ENCODE measurements at places on chromosomes 2 and 18. TPM values are rescaled to one million over a fixed set of nuclear protein-coding genes. Genes with fewer than 3 reads are reported as not detected.

The PARD3B gene
- total RNA-seq = 10.3 TPM

The BOLL gene
- total RNA-seq = not detected

The STRN gene
- 17.5 TPM for total RNA-seq

The FKBP1B gene
- 14.9 TPM for total RNA-seq

The GNLY gene
- total RNA-seq = not detected

The DSG1 gene
- not detected for total RNA-seq

The CPO gene
- 0.48 TPM for total RNA-seq

The KLHL14 gene
- total RNA-seq = 0.48 TPM

DNA sequence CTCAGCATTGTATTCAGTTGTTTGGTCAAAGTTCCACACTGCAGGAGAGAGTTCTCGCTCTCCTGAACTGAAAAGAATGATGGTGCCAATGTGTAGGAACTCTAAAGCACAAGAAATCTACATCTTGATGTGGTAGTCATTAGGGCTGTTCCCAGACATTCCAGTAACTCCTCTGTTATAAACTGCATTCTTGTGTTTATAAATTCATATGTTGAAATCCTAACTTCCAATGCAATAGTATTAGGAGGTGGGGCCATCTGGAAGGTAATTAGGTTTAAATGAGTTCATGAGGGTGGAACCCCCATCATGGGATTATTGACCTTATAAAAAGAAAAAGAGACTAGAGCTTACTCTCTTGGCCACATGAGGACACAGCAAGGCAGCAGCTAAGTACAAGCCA is 239.6 kb downstream of the CDH20 start:
- no peak for DNase-seq

- no peak for DNase-seq
These were observed 119.0 kb downstream of the ARL4C start for GRCh38 chr2:234377761-234378391.

DNA sequence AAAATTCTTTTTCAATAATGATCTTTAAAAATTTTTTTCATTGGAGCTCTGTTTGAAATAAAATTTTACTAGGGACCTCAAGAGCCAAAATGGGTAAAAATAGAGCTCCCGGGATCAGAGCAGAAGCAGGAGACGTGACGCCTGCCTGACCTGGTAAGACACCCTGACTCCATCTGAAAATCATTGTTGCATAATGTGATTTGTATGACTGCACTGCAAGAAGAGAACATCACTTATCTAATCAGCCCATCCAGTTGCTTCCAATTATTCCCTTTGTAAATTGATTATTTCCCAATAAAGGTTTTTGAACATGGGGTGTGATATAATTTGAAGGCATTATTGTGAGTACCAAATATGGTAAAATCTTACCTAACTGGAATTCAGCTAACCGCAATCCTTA is 17.1 kb upstream of the TAF1B start:
- DNase-seq = no peak

DNA sequence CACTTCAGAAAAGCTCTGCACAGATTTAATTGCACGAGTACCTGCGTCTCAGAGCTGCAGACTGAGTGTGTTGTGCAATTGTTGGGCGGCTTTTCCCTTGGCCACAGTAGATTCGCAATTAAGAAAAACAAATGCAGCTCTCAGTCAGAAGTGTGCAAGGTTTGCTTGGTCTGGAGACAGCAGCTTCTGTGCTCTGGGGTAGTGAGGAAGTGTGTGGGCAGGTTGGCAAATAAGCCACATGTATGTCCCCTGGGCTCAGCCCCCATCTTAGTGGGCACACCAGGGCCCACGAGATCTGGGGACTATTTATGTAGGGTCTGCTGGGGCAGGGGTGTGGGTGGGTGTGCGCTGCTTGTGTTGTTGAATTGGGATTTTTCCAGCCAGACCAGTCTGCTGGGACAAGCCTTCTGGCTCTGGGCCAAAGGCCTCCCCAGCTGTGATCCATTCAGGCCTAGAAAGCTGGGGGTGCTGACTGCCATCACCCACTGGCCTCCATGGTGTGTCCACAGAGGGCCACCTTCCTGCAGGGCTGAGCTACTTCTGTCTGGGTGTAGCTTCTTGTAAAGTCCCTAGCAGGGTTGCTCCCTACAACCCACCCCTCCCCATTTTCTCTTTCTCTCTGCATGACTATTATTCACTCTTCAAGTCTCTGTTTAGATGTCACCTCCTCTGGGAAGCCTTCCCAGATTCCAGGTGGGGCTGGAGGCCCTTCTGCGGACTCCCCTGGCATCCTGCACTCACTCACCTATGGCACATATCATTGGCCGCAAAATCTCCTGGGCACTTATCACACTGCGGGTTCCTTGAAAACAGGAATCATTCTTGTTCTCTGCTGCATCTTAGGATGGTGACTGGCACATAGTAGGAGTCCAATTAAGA is 67.8 kb downstream of the ODC1 start:
- DNase-seq = no peak

DNA sequence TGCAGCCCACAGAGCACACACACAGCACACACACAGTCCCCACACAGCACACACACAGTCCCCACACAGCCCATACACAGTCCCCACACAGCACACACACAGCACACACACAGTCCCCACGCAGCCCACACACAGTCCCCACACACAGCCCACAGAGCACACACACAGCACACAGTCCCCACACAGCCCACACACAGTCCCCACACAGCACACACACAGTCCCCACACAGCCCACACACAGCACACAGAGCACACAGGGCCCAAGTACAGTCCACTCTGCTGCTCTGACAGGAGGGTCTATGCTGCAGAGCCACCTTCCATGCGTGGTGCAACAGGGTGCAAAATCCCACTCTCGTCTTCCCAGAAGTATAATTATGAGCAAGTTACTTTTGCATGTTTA is 240.5 kb upstream of the SALL3 start:
- no peak for DNase-seq

DNA sequence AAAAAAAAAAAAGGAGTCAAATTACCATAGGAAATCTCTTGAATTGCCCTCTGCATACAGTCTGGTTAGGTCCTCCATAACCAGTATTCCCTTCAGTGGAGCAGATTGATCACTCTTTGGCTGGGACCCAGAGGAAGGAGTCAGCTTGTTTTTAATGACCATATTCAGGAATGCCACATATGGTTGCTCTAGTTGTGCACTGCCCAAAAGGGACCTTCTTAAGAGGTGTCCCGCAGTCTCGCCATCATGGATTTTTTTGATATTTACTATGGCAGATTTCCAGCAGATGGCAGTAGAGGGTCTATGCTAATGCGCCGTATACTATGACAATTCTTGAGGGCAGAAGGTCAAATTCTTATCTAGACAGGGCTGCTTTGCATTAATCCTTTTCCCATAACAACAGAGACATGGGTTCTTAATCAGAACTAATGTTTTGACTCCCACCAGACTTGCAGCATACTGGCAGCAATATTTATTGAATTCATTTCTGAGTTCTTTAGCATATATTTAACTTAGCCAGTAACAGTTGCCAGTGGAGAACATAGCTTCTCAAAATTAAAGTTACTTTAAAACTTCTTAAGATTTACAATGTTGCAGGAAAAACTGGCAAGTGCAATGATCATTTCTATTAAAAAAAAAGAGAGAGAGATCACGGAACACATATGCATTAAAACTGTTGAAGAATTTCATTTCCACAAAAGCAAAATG is 31.8 kb upstream of the INPP4A start:
- peak; percentile 60 for DNase-seq

GRCh38 chr2:16363581-16363980 is 302.1 kb downstream of the CYRIA start:
- DNase-seq = no peak

- no peak for DNase-seq
These were observed 3.1 kb upstream of the HTR2B start for GRCh38 chr2:231127936-231128335.

DNA sequence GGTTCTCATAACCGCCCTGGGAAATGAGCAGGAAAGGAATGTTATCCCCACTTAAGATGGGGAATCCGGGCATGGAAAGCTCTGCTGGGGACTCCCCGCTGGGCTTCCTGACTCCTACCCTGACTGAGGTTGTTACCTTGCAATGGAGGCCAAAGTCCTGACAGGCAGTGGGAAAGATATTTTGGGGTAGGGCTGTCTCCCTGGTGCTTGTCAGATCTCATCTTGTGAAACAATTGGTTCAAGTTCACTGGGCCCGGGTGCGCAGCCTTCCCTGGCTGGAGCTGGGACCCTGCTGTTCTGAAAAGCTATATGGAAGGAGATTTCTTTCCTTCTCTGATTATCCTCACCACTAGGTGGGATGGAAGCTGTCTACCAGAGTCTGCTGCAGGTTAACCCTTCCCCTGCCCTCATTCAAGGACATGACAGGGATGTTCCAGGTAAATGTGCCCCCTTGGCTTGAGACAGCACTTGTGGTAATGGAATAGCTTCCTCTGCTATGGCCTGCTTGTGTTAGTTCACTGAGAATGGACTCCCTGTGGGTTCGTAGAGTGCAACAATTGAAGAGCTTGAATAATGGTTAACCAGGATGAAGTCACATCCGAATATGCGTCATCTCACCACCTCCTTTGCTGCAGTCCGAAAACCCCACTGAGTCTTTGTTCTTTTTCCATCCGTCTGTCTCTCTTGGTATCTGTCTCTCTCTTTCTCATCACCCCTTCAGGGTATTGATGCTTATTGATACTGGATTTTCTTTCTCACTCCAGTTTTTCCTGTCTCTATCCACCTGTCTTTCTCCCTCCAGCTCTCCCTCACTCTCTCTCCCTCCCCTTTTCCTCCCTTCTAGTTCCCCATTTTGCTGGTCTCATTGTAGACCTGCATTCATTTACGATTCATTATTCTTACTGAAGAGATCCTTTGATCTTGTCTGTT is 67.8 kb upstream of the EPAS1 start:
- DNase-seq = no peak

DNA sequence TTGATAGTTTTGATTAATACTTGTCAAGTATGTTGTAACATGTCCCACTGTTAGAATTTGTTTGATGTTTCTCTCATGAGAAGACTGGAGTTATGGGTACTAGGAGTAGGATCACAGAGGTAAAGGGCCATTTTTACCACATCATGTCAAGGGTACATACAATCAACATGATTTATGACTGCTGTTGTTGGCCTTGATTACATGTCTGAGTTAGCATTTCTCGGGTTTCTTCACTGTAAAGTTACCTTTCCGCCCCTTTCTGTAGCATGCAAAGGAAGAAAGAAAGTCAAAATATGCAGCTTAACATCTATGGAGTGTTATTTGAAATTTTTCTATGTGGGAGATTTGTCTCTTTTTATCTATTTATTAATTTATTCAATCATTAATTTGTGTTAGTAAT is 1456.4 kb downstream of the SUCLG1 start:
- no peak for DNase-seq

- no peak for DNase-seq
These were observed 358.5 kb upstream of the DSEL start for GRCh38 chr18:67875060-67875459.

DNA sequence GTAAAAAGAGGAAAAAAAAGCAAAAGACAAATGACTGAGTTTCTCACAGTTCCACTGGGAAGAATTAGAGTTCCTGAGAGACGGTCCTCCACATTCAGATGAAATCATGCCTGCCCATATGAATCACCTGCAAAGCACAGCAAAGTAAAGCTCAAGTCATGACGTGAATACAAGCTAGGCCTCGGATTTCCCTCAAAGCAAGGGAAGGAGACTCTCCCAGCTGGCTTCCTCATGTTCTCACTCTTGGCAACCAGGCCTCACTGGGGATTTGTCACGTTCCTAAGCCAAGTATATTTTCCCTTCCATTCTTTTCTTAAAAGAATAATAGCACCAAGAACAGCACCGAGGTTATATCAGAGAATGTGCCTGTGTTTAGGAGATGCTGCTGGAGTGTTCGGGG is 47.0 kb downstream of the CYP27C1 start:
- DNase-seq = no peak

DNA sequence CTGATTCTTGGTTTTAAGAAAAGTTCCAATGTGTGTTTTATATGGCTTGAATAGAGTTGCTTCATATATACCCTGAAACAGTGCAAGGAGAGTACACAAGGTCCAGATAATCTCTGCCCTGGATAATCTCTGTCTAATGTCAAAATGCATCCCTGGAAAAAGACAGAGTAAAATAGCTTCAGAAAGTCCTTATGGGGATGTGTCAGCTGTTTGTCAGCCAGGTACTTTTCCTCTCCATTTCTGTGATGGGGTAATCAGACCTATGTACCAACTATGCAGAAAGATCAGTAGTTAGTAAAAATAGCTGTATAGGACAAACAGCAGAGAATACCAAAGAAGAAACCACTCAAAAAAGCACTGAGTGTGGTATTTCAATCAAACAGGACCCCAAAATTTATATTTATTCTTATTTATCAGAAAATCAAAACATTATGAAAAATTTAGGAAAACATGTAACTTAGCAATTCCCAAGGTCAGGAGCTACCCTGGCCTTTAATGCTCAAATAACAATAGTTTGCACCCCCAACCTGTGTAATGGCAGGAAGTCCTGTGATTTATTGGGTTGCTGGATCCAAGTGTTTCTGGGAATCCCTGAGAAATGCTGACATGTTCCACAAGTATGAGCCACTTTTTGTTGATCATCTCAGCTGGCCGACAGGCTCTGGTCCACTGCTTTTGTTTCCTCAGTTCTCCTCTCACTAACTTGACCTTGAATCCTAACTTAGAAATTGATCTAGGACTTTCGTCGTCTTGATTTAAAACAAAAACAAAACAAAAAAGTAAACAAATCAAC is 69.6 kb downstream of the MDH1 start:
- no peak for DNase-seq

GRCh38 chr2:102229141-102229769 is 42.4 kb downstream of the IL1RL2 start:
- DNase-seq = no peak

GRCh38 chr2:119760237-119760955 is 674 bp downstream of the PTPN4 start:
- DNase-seq = no peak

- no peak for DNase-seq
These were observed 10.7 kb downstream of the BIN1 start for GRCh38 chr2:127096280-127096679.

DNA sequence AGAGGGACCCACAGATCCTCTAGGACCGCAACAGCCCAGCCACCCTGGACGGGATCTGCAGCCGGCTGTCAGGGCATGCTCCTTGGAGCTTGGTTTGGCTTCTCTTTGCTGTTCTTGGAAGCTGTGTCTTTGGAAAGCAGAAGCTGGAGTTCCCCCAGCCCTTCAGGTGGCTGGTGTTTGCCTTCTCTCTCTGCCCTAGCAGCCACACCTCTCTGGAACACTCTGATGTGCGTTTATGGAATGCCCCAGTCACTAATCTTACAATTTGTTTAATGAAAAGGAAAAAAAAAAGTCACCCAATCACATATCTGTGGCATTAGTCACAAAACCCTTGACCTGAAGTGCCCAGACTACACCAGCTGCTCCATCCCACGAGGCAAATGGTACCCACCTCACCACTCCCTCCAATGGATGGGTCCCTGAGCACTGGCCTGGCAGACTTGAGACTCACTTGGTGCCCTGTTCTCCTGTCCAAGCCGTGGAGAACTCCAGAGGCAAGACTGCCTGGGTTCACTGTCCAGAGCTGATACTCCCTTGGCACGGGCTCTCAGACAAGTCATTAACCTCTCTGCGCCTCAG is 70.2 kb upstream of the DAPL1 start:
- DNase-seq = no peak

DNA sequence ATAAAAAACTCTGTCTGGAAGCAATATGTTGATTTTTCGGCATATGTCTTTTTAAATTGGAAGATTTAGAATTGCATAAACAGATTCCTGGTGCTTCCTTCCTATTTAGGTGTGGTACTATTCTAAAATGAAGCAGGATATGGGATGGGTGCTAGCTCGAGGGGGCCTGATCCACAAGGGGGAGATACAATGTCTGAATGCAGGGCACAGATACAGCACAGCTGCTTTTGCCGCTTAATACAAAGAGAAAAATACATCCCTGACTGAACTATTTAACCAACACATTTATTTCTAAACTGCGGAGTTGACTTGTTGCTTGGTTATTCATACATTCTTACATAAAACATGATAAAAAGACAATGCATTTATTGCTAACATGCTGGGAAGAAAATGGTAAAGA is 169.1 kb downstream of the TMEFF2 start:
- no peak for DNase-seq

All from glomerular endothelial cell (primary cell).